IPS DF 6.9 (cell line): ENCODE measurements at places on chromosomes 3 and 15.
A peak's percentile ranks its signal among the peaks of the same experiment; 100 is the strongest.

DNA sequence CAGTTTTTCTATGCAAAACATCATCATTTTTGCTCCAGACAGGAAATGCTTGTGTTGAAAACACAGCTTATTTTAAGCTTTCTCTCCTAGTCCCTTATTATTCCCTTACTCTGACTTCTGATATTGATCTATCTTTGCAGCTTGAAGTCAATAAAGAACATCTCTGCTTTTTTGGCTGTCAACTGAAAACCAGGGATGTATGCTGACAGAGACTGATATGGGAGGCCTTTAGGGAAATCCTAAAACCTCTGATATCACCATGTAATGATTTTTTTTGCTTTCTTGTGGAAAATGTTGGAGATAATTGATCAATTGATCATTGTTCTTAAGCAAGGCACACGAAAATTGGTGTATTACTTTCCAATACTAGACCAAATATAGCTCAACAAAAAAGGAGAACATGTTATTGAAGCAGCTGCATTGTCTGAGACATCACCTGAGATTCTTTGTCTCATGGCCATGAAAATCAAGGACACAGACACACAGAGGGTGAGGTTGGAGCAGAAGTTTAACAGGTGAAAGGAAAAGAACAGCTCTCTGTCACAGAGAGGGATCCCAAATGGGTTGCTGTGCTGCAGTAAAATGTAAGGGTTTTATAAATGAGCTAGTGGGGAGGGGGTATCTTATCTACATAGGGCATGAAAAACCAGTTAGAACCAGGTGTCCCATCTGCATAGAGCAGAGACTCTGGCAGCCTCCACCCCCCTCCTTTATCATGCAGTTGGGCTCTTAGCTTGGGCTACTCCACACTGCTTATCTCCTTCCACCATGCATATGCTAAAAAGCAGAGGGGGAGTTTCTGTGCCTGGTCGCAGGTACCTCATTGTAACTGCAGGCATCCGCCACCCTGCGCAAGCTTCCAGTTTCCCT lies 17.0 kb upstream of the SENP7 start:
- no peak for DNase-seq

DNA sequence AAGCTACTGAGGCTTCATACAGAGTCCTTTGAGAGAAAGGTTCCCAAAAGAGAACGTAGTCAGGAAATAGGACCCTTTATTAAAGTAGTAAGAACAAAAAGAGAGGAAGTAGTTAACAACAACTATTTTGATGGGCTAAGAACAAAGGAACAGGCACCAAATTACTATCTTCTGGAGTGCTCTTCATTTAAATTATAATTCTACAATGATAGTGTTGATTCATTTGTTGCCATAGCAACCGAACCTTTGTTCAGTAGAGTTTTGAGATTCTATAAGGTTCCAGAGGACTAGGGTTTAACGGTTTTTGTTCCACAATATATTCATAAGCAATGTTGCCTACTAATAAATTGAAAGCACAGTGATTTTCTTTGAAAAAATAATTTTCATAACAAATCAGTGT lies 78.8 kb downstream of the CMSS1 start:
- peak; percentile 18 for DNase-seq

GRCh38 chr3:103440539-103441203 lies 1005.9 kb downstream of the ZPLD1 start:
- no peak for DNase-seq

- no peak for DNase-seq
Observed at GRCh38 chr3:42235532-42235931, 30.5 kb downstream of the CCK start.

- DNase-seq = no peak
Observed at GRCh38 chr3:18010001-18010400, 267.6 kb upstream of the TBC1D5 start.
